Progenitor cell of endocrine pancreas (in vitro differentiated cells): ENCODE measurements at places on chromosomes 2 and 18.

GRCh38 chr2:144249035-144249637, 270.8 kb downstream of the ZEB2 start:
- peaks cover 1% of the 10 kb centered on the region for H3K4me1 ChIP-seq
- no peaks in the 10 kb centered on the region for H3K27me3 ChIP-seq
- no peak overlapping the region for H3K4me3 ChIP-seq
- no peak overlapping the region for H3K27ac ChIP-seq
- H3K36me3 ChIP-seq = peaks cover 10% of the 10 kb centered on the region

DNA sequence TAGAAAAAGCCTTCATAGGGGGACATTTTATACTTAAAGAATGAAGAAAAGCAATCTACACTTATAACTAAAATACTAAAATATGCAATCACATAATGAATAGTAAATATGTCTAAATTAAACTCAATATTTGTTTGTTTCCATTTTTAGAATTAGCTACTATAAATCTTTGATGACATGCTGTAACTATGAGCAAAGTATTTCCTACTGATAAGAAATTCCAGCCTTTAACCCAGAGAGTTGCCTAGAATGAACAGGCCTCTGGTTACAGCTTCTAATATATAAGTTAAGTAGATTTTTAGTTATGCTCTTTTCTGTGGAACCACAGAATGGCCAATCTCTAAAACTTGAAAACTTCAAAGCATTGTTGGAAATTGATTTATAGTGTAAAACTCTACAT, 1465.6 kb upstream of the ZEB2 start:
- DNase-seq = no peak
- no peaks in the 10 kb centered on the region for H3K36me3 ChIP-seq
- peaks cover 29% of the 10 kb centered on the region for H3K27me3 ChIP-seq
- no peak overlapping the region for H3K4me3 ChIP-seq
- H3K4me1 ChIP-seq = peaks cover 11% of the 10 kb centered on the region

DNA sequence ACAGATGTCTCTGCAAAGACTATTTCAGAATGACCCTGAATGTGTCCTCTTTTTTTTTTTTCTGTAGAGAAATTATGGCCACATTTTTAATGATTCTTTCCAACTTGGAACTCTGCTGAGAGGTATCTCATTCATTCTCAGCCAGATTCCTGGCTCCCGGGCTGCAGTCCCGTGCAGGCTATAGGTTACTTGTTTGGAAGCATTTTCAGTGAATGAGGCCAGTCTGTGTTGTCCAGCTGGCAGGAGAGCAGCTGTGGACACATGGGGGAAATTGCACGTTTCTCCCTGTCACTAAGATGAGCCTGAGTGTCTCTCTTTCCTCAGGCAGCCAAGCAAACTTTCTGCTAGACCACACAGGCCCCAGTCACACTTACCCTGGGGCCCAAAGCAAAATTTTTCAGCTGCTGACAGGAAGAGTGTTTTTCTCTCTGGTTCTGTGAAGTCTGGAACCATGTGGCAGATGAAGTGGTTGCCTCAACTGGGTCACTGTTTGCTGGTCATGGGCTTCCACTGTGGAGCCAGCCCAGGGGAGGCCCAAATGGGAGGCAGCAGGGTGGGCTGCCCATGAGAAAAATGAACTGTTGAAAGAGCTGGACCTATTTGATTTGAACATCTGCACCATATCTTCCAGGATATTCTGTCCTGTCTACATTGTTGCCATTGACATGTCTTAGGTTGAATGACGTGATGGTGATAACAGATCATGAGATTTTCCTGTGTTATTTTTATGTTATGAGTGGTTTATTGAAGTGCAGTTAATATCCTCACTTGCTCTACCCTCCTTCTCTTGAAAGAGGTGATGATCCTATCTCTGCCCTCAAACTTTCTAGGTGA, 431.2 kb downstream of the LPIN1 start:
- no peak overlapping the region for H3K4me3 ChIP-seq
- H3K27me3 ChIP-seq = peaks cover 12% of the 10 kb centered on the region
- H3K4me1 ChIP-seq = no peaks in the 10 kb centered on the region
- no peak overlapping the region for H3K27ac ChIP-seq

DNA sequence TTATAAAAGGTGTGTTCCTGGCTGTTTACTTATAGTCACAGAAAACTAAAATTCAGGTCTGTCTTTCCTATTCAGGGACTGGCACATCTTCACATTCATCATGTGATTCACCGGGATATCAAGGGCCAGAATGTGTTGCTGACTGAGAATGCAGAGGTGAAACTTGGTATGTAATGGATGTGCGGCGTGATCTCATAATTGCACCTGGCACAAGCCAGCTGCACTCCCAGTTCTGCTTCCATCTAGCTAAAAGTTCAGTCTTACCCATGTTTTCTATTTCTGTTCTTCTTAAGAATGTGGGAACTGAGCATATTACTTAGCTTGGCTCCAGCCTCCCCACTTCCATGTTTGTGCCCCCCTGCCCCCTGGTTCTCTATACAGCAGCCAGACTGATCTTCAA, 131.9 kb downstream of the MAP4K4 start:
- peaks cover 21% of the 10 kb centered on the region for H3K4me1 ChIP-seq
- no peak for DNase-seq
- peaks cover 20% of the 10 kb centered on the region for H3K36me3 ChIP-seq

DNA sequence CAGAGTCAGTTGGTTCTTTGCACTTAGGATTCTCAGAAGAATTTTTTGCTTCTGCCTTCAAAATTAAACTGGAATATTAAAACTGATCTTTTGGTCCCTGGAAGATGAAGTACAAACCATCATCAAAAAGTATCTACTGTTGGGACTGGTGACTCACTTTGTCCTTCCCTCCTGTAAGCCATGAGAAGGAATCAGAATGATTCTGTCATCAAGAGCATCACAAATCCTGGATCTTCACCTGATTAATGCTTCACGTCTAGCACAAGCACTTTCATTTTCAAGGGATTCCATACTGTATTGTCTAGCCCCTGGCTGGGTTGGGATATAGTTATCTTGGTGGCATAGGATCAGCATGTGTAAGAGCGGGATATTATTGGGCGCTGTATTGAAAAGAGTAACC, 69.3 kb upstream of the CYP1B1 start:
- no peak overlapping the region for H3K27ac ChIP-seq
- H3K27me3 ChIP-seq = no peaks in the 10 kb centered on the region
- H3K4me3 ChIP-seq = no peak overlapping the region
- DNase-seq = no peak
- peaks cover 5% of the 10 kb centered on the region for H3K4me1 ChIP-seq

DNA sequence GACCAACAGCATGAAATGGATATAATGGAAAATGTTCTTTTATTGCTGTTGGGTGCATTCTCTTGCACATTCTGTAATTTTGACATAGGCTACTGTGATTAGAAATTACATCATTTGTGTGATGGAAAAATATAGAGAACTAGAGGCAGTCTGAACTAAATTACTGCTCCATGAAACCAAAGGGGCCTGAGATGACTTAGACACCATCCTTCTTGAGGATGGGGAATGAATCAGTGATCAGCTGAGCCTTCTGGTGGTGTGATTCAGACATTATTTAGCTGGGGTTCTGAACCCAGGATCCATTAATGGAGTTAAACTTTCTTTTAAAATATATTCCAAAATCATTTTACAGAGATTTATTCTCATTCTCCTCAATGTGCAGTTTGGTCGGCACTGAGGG, 135.8 kb downstream of the LDLRAD4 start:
- H3K27me3 ChIP-seq = no peaks in the 10 kb centered on the region
- no peak overlapping the region for H3K27ac ChIP-seq
- no peak overlapping the region for H3K4me3 ChIP-seq
- no peaks in the 10 kb centered on the region for H3K4me1 ChIP-seq

- no peak for DNase-seq
- peaks cover 4% of the 10 kb centered on the region for H3K4me1 ChIP-seq
- H3K4me3 ChIP-seq = no peak overlapping the region
- no peaks in the 10 kb centered on the region for H3K36me3 ChIP-seq
- H3K27me3 ChIP-seq = no peaks in the 10 kb centered on the region
These were observed 284.3 kb downstream of the ERBB4 start for GRCh38 chr2:212254339-212254738.

- no peak overlapping the region for H3K4me3 ChIP-seq
- peaks cover 28% of the 10 kb centered on the region for H3K4me1 ChIP-seq
- H3K27ac ChIP-seq = no peak overlapping the region
- H3K36me3 ChIP-seq = no peaks in the 10 kb centered on the region
These were observed 92.1 kb upstream of the HS6ST1 start for GRCh38 chr2:128410758-128411215.

- H3K4me1 ChIP-seq = peaks cover 12% of the 10 kb centered on the region
- H3K27me3 ChIP-seq = no peaks in the 10 kb centered on the region
- DNase-seq = no peak
- H3K4me3 ChIP-seq = no peak overlapping the region
- no peaks in the 10 kb centered on the region for H3K36me3 ChIP-seq
These were observed 38.9 kb downstream of the INO80C start for GRCh38 chr18:35458677-35459441.
